ENCODE measurements at places on chromosomes 13 and 19.

DNA sequence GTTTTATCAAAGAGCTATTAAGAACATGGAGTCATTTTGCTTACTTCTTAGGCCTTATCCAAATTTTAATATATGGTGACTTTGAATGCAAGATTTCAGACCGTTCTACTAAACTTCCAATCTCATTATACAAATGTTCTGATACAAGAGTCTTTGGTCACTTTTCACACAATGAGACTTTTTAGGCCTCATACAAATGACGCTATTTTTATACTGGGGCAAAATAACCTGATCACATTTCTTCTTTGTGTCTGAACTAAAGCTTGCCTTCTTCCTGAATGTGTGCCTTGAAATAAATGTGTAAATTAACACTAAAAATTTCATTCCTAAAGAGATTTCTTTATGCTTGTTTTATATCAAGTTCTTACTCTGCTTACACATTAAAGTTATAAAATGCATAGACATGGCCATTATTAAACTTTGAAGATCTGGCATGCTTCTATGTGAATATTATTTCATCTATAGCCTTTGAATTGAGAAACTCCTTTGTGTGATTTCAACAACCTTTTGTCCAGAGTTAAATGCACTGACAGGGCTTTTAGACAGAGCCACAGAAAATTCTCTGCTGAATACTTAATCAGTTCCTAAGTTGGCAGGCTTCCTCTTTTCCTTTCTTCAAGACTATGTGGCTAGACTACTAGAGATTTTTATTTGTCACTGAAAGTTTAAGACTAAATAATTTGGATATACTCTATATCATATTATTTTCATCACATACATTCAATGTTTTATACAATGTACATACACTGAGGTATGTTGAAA is 86.1 kb downstream of the EDNRB start:
- DNase-seq, result no peak

GRCh38 chr13:28659621-28659970 is 666 bp downstream of the POMP start:
- peak; percentile 16 for DNase-seq

- DNase-seq, result no peak
Measured at GRCh38 chr13:44989941-44990340, 603 bp downstream of the GPALPP1 start.

DNA sequence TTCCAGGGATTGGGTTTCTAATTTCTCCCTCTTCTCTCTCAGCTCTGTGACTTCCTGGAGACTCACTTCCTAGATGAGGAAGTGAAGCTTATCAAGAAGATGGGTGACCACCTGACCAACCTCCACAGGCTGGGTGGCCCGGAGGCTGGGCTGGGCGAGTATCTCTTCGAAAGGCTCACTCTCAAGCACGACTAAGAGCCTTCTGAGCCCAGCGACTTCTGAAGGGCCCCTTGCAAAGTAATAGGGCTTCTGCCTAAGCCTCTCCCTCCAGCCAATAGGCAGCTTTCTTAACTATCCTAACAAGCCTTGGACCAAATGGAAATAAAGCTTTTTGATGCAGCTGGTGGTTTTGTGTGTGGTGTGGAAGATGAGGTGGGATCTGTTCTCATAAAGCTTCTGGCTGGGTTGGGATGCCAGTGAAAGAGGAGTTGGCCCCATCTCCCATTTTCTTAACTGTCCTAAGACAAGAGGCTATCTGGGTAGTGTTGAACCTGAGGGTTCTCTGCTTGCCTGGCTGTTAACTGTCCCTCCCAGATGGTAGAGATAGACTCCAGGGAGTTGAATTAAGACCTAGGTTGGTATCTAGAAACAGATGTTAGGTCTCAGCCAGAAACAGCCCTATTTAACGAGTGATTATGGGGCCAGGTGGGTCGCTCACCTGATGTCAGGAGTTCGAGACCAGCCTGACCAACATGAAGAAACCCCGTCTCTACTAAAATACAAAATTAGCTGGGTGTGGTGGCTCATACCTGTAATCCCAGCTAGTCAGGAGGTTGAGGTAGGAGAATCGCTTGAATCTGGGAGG is 1.6 kb downstream of the FTL start:
- DNase-seq, result no peak

DNA sequence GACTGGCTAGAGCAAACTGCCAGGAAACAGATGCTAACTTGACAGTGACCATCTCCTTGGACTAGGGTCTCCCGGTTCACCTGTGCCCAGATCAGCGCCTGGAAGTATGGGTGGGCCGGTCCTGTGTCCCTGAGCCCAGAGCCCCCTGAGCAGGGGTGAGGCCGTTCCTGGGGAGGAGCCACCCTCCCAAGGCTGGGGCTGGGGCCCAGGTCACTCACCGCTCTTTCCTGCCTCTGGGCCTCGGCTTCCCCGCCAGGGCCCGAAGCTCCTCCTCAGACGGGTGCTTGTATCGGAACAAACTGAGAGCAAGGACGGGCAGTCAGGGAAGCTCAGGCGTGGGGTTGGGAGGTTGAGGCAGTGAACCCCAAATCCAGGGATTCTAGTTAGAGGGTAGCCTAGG is 5.4 kb downstream of the TMEM161A start:
- no peak for DNase-seq

- no peak for DNase-seq
Measured at GRCh38 chr13:23799945-23800344, 89.3 kb downstream of the MIPEP start.

GRCh38 chr13:92265408-92265807 is 867.0 kb downstream of the GPC5 start:
- DNase-seq, result no peak

DNA sequence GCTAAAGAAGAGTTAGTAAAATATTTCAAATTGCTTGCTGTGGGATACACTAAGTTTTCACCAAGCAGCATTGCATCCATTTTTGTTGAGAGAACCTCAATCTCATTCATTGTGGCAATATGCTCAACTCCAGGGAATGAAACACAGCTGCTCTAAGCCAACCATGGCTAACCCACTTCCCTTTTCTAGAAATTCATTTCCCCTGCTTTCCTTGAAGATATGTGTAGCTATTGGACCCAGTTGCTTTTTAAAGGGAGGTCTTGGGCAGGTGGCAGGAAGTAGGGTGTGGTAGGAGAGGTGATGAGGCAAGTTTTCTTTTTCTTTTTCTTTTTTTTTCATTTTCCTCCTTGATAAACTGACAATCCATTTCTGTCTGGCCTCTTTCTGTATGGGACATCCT is 452.2 kb downstream of the FGF14 start:
- peak; percentile 45 for DNase-seq

- DNase-seq, result no peak
Measured at GRCh38 chr13:67299072-67299635, 69.0 kb upstream of the PCDH9 start.

- DNase-seq, result no peak
Measured at GRCh38 chr13:21383090-21383489, 76.0 kb downstream of the ZDHHC20 start.

DNA sequence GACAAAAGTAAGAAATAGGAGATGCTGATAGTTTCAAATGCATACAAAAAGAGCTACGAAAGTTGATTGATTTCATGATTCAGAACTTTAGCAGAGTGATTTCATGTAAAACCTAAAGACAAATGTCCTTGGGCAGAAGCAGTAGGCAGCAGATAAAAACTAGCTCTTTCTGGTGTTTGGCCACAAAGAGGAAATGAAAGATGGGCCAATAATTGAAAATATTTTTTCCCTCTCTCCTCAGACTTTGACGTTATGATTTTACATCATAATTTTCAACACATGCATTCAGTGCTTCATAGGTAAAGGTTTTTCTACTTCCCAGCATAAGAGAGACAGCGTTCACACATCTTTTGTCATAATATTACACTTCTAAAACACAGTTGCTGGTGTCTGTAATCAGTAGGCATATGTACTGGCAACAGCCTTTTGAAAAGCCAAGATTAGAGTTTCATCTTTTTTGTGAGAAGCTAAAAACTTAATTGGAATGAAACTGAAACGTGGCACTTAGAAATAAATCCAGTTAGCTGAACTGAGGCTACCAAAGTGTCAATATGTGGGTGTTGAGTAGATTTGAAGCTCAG is 9.3 kb downstream of the SCEL start:
- no peak for DNase-seq

DNA sequence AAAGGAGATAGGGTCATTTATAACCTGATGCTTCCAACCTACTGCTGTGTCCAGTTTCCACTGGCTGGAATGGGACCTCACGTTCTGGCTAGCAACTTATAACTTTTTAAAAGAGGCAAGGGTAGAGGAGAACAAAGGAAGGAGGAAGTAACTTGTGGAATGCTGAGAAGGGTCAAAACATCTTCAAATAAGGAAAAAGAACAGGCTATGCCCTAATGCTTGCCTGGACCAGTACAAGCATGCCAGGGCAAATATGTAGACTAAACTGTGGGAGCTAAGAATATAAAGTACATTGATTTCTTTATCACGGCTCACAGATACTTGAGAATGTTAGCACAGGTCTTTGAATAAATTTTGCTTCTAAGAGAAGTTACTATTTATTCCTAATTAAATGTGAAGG is 1.5 kb upstream of the ZNF561 start:
- DNase-seq, result no peak

GRCh38 chr19:12270854-12271253 is 23.8 kb downstream of the ZNF44 start:
- no peak for DNase-seq

GRCh38 chr13:100817928-100818327 is 143.3 kb upstream of the TMTC4 start:
- no peak for DNase-seq

DNA sequence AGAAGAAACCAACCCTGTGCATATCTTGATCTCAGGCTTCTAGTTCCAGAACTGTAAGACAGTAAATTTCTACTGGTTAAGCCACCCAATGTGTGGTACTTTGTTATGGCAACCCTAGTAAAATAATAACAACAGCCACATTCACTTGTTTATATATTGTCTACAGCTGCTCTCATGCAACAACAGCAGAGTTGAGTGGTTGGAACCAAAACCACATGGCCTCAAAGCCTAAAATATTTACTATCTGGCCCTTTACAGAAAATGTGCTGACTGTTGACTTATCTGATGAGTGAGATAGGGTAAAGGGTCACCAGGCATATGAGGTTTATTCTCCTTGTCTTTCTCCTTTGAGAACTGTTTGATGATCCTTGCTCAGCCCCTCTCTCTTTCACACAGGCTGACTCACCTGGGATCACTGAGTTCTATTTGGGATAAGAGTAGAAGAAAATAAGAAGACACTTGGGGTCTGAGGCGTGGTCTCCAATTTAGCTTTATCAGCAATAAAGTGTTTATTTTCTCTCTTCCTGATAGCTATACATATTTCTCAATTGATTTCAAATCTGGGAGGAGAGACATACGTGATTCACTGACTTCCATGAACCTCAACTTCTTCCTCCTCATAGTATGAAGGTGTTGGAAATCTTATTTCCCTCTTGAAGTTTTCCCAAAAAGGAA is 227.5 kb upstream of the STARD13 start:
- DNase-seq, result no peak

GRCh38 chr13:66214467-66214866 is 1015.7 kb downstream of the PCDH9 start:
- DNase-seq, result no peak

GRCh38 chr13:48264058-48264457 is 31.1 kb downstream of the ITM2B start:
- DNase-seq, result peak; percentile 19

All from GF-D8 (cell line).